DMS53 (cell line): ENCODE measurements at places on chromosomes 3 and 15.

- DNase-seq, result peak; percentile 62
Observed at GRCh38 chr3:158789592-158789991, 12.3 kb upstream of the MFSD1 start.

- no peak for DNase-seq
Observed at GRCh38 chr3:138282836-138283235, 46.8 kb downstream of the NME9 start.

- no peak for DNase-seq
Observed at GRCh38 chr3:57745101-57745500, 11.0 kb upstream of the SLMAP start.

DNA sequence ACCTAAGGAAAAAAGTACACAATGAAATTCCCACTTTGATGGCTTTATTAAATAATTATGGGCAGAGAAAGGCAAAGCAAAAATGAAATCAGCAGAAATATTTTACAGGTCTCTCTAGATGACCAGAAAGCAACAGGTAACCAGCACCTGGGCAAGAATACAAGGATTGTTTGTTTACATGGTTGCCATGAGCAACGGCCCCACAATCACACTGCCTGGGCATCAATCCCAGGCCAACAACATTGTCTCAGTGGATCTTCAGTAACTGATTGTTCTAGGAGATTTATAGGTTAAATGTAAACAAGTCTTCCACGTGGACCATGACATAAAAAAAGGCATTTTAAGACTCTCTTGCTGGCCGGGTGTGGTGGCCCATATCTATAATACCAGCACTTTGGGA is 82.6 kb downstream of the PDZRN3 start:
- DNase-seq, result peak; percentile 85

DNA sequence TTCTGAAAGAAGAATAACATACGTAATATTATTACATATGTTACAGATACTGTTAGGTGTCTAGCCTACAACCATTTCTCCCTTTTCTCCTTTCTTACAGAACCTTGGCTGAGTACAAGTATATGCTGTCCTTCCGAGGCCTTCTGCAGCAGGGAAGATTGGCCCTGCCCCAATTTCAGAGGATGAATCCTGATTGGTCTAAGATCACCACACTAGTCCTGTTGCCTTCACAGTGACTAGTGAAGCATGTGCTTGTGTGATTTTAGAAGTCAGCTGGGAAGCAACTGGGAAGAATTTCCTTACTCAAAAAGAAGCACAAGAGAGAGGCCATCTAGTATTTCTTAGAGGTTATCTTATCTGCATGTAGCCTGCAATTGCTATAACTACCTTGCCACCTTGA is 30.6 kb upstream of the MECOM start:
- no peak for DNase-seq

- DNase-seq, result no peak
Observed at GRCh38 chr3:53180305-53181023, 19.5 kb downstream of the PRKCD start.

- no peak for DNase-seq
Observed at GRCh38 chr15:42444415-42445063, 46.4 kb downstream of the ZNF106 start.

- DNase-seq, result peak; percentile 73
Observed at GRCh38 chr15:85499371-85499887, 119.0 kb downstream of the AKAP13 start.

DNA sequence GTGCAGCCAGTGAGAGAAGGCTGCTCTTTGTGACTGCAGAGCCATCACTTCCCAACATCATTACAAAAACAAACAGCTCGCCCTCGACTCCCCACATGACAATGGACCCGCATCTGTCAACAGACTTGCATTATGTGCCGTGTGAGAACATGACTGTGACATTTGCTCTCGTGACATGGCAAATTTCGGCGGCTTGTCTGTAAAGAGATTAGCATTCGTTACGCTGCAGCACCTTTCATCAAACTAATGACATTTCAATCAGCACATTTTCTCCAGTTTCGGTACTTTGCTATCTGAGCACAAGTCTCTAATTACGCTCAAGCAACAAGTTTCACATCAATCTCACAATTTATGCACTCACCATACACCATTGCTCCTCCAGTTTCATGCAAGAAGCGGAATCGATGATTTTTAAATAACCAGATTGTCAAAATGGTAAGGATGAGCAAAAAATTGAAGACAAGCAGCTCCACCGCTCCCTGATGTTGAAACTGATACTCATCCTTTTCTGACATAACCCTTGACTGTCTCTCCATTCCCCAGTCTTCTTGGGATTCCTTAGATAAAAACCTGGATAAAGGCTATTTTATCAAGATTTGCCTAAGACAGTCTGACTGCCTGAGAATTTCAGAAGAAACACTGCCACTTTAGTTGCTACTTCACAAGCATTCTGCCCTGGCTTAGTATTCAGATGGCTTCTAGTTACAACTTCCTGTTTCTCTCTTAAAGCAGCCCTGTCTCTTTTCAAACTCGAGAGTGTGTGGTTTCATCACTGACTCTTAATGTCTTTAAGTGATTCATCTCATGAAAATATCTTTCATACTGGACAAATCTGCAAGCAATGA is at the start of gene SLC9A9:
Gene SLC9A9, minus strand, starts transcription at position 682 of the 845 bp plus-strand sequence. Its CDS starts 146 bp downstream, at position 536.
- DNase-seq, result peak; percentile 67

DNA sequence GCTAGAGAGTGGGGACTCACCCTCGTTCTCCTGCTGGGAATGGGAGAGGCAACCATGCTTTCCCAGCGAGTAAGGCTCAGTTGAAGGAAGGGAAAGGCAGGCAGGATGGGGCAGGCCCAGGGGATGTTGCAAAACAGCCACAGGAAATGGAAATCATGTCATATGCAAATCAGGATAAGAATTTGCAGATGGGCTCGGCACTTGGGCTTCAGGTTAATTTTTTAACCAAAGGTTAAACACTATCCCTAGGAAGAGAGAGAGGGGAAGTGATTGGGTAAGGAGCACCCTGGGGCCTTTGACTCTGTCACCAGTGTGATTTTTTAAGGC is 14.6 kb upstream of the PLA2G4E start:
- DNase-seq, result peak; percentile 26

- no peak for DNase-seq
Observed at GRCh38 chr3:111911446-111911845, 52.4 kb downstream of the PHLDB2 start.

GRCh38 chr15:48411971-48412591 is 80.9 kb downstream of the DUT start:
- DNase-seq, result no peak

- peak; percentile 54 for DNase-seq
Observed at GRCh38 chr3:146326875-146327543, 76.1 kb upstream of the PLSCR4 start.

DNA sequence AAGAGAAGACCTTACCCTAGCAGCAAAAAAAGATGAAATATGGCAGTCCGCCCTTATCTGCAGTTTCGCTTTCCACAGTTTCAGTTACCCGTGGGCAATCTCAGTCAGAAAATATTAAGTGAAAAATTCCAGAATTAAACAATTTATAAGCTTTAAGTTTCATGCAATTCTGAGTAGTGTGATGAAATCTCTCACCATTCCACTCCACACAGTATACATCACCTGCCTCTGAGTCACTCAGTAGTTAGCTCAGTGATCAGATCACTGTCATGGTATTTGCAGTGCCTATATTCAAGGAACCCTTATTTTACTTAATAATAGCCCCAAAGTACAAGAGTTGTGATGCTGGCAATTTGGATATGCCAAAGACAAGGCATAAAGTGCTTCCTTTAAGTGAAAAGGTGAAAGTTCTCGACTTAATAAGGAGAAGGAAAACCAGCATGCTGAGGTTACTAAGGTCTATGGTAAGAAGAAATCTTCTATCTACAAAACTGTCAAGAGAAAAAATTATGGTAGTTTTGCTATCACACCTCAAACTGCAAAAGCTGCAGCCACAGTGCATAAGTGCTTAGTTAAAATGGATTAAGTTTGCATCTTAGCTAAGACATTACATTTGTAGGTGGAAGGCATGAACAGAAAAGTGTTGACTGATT is 48.1 kb downstream of the HSPBAP1 start:
- DNase-seq, result no peak

DNA sequence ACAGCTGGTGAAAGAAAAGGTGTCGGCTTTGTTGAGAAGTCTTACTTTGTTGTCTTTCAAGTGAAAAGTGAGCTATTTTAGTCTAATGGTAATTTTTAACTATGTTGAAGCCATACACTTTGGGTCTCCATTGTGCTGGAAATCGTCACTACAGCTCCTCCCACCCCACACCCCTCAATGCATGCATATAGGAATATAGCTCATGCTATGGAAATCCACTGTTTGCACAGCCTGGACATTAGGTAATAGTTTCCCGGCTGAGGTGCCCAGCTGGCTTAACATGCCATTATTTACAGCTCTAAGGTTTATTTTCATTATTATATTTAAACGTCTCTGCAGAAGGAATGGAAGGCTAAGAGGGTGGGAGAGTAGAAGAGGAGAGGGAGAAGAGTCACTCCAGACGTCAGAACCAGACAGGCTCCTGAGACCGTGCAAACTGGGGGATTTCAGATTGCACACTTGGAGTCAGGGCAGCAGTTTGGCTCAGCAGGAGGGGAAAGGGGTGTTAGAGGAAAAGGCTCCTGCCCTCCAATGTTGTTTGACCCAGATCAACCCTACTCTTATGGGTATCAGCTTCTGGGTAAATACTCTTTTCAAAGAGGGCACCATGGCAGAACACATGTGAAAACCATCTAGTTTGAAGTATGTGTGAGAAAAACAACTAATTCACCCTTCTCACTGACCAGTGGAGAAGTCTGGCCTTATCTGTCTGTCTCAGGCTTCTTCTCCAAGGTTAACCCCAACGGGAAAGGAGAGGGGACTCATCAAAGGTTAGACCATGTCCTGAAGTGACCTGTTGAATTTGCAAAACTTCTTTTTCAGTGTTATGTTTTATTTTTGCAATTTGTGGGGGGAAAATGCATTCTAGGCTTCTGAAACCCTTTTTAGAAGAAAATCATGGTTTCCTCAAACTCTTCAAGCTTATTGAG is 218.7 kb upstream of the CTDSPL start:
- no peak for DNase-seq

DNA sequence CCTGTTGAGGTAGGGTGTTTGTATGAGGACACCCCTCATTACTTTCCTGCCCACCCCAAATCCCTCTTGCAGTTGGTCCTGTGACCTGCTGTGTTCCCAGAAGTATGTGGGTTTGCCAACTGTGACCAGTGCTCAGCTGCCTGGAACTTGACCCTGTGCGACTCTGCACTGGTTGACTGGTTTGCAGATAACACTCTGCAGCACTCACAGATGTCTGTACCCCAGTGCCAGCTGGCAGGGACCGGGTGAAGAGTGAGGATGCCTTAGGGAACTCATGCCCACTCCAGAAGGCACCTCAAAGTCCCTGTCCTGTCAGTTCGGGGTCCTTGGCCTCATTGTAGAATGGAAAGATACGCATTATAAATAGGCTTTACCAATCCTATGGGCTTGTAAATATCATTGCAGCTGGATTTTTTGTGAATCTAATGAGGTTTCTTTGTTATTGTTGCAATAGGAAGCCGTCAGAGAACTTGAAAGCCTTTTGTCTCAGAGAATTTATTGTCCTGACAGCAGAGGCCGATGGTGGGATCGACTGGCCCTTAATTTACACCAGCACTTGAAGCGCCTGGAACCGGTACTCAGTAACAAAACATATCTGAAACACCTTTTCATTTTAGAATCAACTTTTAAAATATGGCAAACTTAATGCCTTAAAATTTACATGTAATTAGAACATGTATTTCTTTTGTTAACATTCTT is 18.2 kb downstream of the FAN1 start:
- DNase-seq, result no peak

DNA sequence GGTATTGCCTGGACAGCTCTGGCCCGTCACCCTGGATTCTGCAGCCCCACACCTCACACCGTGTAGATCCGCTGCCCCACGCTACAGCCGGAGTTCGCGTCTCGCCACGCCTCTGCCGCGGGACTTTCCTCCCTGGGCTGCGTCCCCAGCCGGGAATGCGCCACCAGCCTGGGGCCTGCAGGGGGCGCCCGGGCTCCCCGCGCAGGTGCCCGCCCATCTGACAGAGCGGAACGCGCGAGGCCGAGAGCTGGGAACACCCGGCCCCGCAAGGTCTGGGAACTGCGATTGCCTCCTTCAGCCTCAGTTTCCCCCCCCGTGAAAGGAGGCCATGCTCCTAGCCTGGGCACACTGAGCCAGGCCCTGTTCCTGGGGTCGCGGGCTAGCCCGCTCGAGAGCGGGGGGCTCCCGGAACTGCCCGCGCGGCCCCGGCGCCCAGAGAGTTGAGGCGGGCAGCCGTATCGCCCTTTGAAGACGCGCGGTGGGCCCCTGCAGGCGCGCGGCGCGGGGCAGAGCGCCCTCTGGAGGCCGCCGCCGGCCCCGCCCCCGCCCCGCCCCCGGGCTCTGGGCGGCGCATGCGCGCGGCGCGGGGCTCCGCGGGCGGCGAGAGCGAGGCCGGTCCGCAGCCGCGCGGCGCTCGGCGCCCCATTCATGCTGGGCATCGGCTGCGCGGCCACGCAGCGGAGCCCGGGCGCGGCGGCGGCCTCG is at the start of gene PLXNA1:
Gene PLXNA1, plus strand, starts transcription at position 645 of the 705 bp plus-strand sequence. CDS start 5,479 bp downstream, outside the sequence.
- DNase-seq, result peak; percentile 86

GRCh38 chr3:67723863-67724262 is 69.5 kb upstream of the SUCLG2 start:
- no peak for DNase-seq

DNA sequence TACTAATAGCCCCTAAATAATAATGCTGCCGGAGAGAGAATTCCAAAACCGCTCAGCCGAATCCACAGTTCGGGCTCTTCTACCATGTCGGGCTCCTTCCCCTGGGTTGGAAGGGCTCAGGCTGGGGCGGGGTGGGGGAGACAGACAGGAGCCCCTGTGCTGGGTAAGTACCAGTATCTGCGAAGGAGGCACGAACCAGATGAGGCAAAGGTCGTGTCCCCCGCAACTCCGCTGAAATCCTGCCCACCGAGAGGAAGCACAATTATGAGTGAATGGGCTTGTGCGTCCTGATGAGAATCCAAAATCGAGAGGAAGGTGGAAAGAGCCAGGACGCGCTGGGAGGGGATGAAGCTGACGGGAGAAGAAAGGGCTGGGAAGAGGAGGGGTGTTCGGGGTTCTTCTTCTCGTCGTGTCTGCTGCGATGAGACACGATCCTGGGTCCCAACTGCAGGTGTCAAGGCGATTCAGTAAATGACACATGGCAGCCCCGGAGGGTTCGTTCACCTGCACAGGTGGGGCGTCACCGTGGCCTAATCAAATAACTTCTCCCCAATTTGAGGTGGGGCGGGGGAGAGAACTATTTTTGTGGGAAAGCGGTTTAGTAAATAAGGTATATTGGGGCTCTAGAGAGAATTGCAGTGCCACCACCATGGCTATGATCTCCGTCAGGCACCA is 707 bp upstream of the FAM81A start:
- DNase-seq, result peak; percentile 43
